ENCODE measurements at places on chromosomes 11 and 22. TPM values are rescaled to one million over a fixed set of nuclear protein-coding genes. Genes with fewer than 3 reads are reported as not detected.
A peak's percentile ranks its signal among the peaks of the same experiment; 100 is the strongest.

DNA sequence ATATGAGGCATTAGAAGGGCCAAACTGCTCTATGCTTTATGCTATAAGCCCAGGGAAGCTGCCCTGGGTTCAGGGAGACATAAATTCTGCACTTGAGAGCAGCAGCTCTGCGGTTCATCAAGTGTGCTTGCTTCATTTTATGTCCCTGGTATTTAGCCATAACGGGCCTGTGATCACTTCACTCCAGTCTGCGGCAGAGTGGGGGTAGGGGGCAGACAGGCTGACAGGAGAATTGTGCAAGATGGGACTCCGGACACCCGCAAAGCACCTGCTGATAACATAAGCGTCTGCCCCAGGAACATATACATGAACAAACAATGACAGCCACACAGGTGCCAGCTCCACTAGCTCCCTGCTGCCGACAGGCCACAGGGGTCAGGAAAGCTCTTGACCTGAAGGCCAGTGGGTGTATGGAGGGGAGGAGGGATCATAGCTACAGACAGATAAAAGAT, 56.1 kb downstream of the SMCO4 start:
- H3K36me3 ChIP-seq, result no peaks in the 10 kb centered on the region
- no peak overlapping the region for H3K4me3 ChIP-seq
- H3K27me3 ChIP-seq, result no peaks in the 10 kb centered on the region

GRCh38 chr11:16347928-16348685, 8.2 kb downstream of the SOX6 start:
- DNase-seq, result no peak
- no peak overlapping the region for H3K4me3 ChIP-seq
- H3K27ac ChIP-seq, result no peak overlapping the region
- no peaks in the 10 kb centered on the region for H3K4me1 ChIP-seq

- no peaks in the 10 kb centered on the region for H3K27me3 ChIP-seq
- peaks cover 4% of the 10 kb centered on the region for H3K4me1 ChIP-seq
- no peak for DNase-seq
- H3K36me3 ChIP-seq, result no peaks in the 10 kb centered on the region
- no peak overlapping the region for H3K4me3 ChIP-seq
Observed at GRCh38 chr22:32808038-32808445, 6.5 kb downstream of the TIMP3 start.

DNA sequence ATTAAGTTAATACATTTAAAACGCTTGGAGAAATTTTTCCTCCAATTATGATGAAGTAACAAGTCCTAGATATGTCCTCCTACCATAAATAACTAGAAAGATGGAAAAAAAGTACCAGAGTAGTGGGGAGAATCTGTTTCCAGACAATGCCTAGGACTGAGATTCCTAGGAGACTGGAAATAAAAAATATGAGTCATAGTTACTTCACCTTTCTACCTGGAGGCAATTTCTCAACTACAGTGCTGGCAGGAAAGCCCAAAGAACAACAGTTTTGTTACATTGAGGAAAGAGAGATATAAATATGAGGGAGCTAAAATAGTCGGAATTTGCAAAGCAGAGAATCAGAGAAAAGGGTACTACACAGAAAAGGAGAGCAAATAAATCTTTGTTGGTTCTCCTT, 202.1 kb upstream of the ARHGAP42 start:
- no peaks in the 10 kb centered on the region for H3K36me3 ChIP-seq
- no peak overlapping the region for H3K4me3 ChIP-seq
- no peaks in the 10 kb centered on the region for H3K27me3 ChIP-seq
- H3K4me1 ChIP-seq, result no peaks in the 10 kb centered on the region

GRCh38 chr11:76672431-76673175, 2.1 kb upstream of the LRRC32 start:
- H3K4me1 ChIP-seq, result peaks cover 6% of the 10 kb centered on the region
- no peaks in the 10 kb centered on the region for H3K36me3 ChIP-seq
- no peak overlapping the region for H3K27ac ChIP-seq
- no peak for DNase-seq

DNA sequence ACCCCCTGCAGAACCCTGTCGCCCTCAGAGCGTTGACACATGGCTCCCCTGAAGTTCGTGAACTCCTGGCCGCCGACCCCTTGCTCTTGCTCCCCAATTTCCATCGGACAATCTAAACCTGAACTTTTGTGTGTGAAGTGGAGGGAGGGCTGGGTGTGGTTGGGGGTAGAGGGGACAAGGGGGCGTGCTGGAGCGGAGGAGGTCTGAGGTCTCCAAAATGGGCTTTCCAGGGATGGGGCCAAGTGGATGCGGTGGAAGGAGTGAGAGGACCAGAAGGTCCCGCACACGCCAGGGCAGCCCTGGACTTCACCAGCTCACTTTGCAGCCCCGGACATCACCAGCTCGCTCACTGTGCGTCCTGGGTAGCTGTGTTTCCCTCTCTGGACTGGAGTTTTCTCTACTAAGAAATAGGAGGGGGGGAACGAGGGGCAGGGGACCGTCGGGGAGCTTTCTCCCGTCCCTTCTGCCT, 18.6 kb downstream of the CREB3L1 start:
- H3K27me3 ChIP-seq, result no peaks in the 10 kb centered on the region
- no peaks in the 10 kb centered on the region for H3K36me3 ChIP-seq
- H3K4me3 ChIP-seq, result peak overlapping the region; percentile 67
- peaks cover 45% of the 10 kb centered on the region for H3K4me1 ChIP-seq

DNA sequence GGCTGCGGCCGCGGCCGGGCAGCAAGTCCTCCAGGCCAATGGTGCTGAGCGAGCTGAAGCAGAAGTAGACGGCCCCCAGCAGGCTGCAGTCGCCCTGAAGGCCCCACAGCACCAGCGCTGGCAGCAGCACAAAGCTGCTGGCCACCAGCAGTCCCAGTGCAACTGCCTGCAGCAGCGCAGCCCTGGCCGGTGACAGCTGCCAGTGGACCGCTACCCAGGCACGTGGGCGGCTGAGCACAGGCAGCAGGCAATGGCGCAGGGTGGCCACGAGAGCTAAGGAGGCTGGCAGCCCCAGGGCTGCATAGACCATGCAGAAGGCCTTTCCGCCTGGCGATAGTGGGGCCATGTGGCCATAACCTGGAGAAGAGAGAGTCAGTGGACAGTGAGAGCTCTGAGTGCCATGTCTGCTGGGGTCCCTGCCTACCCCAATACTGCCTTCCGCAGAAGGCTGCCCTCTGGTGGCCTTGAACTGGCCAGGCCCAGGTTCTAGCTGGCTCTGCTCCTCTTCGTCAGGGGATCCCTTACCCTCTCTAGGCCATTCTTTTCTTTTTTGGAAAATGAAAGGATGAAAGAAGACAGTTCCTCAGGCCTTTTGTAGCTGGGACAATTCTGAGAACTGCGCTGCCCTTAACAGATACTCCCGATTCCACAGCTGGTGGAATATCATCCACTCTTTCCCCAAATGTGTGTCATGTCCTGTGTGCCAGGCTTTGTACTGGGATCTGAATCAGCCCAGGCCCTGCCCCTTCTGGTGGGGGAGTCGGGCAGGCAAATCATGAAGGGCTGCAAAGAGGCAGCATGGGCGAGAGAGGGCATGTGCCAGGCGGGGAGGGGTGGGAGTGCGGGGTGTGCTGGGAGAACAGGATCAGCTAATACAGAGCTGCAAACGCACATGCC, 1.8 kb downstream of the KCNK7 start:
- peaks cover 18% of the 10 kb centered on the region for H3K27me3 ChIP-seq
- no peak overlapping the region for H3K27ac ChIP-seq
- no peak overlapping the region for H3K4me3 ChIP-seq

- no peak for DNase-seq
- no peaks in the 10 kb centered on the region for H3K27me3 ChIP-seq
- H3K4me1 ChIP-seq, result no peaks in the 10 kb centered on the region
- H3K27ac ChIP-seq, result no peak overlapping the region
Observed at GRCh38 chr11:68375337-68375736, 62.9 kb downstream of the LRP5 start.

Gene RFPL2
- polyA plus RNA-seq, result 0.15 TPM

Gene RFPL3
- 0.08 TPM for polyA plus RNA-seq

Gene MYH9
- polyA plus RNA-seq, result 24.9 TPM

Gene LAYN
- 4.5 TPM for polyA plus RNA-seq
